ENCODE measurements at places on chromosomes 4 and X.
A peak's percentile ranks its signal among the peaks of the same experiment; 100 is the strongest.

GRCh38 chr4:147815741-147816140 lies 83.9 kb downstream of the ARHGAP10 start:
- no peak for DNase-seq

DNA sequence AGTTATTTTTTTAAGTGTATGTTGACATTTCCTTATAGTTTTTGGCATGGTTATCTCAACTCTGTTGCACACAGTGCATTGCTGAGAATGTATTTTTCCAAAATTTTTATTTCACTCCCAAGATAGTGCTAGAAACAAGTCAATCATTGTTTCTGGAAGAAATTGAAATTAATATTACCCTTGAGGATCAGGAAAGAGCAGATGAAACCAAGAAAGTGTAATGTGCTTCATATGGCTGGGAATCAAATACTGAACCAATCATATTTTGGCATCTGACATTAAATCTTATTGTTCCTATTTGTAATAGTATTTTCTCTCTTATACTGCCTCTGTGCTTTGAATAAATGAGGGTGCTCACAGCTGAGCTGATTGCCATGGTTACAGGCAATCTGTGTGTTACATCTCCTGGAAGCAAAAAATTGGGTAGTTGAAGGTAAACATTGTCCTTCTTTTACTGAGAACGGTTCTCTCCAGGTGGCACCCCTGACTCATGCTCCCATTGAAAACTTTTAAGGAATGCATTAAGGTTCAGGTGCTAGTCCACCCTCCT lies 358.2 kb upstream of the NR3C2 start:
- DNase-seq, result no peak

DNA sequence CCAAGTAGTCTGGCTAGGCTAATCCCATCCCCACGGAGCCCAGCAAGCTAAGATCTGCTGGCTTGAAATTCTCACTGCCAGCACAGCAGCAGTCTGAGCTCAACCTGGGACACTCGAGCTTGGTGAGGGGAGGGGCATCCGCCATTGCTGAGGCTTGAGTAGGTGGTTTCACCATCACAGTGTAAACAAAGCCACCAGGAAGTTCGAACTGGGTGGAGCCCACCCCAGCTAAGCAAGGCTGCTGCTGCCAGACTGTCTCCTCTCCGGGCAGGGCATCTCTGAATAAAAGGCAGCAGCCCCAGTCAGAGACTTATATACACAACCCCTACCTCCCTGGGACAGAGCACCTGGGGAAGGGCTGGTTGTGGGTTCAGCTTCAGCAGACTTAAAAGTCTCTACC lies 639.6 kb downstream of the IQCM start:
- no peak for DNase-seq

- DNase-seq, result no peak
Measured at GRCh38 chr4:151530230-151530629, 121.3 kb downstream of the FHIP1A start.

DNA sequence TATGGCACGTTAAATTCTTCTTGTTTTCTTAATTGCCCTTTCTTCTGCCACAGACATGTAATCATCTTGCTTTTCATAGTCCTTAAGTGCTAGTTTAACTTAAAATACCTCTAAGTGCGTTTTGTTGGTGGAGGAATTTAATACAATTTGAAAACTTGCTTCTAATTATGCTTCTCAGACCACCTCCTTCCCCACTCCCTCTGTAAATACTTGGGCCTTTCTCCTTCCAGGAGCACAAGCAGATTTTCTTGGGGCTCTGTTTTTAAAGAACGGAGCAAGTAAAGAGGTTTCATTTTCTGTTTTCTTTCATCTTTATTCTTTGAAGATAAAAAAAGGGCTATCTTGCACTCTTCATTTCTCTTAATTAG lies 559 bp upstream of the PCDH18 start:
- DNase-seq, result no peak

DNA sequence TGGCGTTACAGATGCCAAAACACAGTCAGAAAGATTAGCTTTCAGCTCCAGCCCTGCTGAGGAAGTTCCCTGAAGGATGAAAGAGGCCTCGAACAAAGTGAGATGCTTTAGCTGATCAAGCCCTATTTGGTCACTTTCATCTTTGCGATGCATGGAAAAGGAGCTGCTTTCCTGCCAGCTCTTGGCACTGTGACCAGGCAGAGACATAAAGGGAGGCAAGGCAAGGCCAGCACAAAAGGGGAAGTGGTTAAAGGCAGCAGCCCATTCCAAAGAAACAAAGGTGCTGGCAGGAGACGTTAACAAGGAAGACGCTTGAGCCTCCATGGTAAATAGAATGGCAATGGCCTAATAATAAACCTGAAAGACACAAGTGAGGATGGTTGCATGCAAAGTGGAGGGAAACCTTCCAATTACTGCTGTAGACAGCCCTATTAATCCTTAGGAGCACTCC lies 617.1 kb upstream of the INTU start:
- no peak for DNase-seq

GRCh38 chr4:176333076-176333475 lies 13.3 kb downstream of the SPCS3 start:
- no peak for DNase-seq

- no peak for DNase-seq
Measured at GRCh38 chr4:124526769-124527168, 185.8 kb downstream of the ANKRD50 start.

DNA sequence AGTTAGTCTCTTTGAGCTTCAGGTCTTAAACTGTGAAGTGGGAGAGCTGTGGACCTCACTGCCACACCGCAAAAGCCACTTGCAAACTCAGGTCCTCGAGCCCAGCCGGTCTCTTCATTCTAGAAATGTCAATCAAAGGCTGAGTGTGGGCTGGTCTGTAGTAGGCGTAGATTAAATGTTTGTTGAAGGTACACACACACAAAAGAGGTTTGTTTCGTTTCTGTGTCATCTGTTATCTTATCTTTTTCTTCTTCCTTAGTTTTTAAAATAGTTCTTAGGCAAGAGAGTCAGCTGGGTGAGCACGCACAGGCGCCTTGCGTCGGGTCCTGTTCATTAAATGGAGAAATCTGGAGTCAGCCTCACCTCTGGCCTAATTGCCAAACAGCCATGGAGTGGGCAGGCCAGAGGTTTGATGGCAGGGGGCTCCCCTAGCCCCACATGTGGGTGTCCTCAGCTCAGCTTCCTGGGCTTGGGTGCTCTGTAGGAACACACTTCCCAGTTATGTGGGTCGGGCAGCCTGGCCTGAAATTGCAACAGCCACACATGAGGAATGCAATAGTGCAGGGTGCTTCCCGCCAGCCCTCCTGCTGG lies 836 bp upstream of the PSAPL1 start:
- no peak for DNase-seq

- no peak for DNase-seq
Measured at GRCh38 chrX:120562569-120562926, 1.8 kb upstream of the CUL4B start.

DNA sequence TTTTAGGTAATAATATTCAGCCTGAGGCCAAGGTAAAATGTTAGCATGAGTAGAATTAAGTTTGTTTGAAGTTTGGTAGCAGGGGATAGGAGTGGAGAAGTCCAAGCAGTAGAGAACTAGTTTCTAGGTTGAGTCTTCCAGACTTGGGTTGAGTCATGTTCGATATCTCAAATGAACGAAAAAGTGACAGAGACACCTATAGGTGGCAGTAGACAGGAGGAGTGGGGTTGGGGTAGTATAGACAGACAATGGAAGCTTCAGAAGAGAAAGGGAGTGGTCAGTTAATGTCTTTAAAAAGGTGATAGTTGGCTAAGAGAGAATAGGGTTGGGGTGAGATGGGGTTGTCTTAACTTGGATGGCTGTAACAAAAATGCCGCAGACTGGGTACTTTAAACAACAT lies 58.7 kb upstream of the EMCN start:
- DNase-seq, result no peak

DNA sequence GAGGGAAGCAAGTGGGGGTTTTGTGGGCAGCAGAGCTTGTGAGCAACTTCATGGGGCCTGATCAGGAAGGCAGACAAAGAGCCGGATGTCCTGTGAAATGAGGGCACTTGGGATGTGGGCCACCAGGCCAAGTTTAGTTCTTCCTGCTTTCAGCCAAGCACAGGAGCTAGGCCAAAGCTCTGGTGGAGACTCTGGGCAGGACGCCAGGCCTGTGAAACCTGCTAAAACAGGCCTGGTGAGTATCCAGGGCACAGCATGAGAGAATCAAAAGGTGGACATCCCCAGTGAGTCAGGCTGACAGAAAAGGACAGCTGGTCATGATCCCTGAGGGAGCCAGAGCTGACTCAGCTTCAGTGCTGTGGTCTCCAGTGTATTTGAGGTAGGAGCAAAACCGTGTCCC lies 95.7 kb downstream of the NPNT start:
- DNase-seq, result no peak

DNA sequence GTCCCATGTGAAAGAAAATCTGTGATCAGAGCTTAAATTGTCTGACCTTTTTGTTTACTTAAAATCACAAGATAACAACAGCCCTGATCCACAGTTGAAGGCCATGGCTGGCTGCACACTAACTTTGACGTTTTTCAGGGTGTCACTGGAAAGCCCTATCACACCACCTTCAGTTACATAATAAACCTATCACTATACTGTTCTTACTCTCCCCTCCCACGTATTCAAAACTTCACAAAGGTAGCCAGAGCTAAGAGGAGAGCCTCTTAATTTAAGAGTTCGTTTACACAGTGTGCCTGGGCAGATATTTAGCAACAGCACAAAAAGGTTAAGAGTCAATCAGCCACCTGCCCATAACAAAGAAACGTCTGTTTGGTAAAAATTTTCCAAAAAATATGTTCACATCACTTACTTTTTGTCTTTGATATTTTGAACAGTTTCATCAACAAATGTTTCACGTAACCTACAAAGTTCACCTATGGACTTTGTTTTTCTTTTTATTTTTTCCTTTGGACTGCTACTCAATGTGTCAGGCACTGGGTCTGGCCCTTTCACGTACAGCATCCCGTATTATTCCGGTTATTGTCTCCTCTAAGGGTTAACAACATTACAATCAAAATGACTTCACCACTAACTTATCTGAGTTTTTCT lies 25.0 kb downstream of the RFC1 start:
- DNase-seq, result no peak

- peak; percentile 17 for DNase-seq
Measured at GRCh38 chrX:155997436-155997835, at the start of gene IL9R. TSS of gene IL9R (plus strand) at chrX:155997696. CDS start at chrX:155997760, 64 bp downstream.

DNA sequence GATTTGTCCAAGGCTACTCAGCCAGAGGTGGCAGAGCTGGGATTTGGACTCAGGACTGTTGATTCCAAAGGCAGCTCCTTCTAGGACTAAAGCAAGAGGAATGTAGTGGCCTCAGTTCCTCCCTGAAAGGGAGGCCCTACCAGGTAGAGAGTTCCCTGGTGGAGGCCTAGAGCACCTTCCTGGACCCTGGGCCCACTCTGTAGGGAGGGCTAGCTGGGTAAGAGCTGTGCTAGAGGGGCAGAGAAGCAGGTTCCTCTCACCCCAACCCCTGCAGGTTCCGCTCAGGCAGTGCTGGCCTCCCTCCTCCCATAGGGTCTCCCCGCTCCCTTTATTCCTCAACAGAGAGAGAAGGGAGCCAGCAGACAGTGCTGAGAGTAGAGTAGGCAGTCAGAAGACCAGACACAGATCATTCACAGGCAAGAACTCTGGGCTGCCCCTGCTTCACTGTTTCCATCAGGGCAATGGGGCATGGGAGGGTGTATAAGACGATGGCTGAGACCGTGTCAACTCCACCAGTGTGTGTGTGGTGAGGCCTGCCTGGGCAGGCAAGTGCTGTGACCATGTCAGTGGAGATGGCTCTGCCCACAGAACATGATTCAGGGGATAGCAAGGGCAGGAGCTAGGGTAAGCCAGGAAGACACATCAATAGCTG lies 12.4 kb upstream of the PJA1 start:
- DNase-seq, result no peak

DNA sequence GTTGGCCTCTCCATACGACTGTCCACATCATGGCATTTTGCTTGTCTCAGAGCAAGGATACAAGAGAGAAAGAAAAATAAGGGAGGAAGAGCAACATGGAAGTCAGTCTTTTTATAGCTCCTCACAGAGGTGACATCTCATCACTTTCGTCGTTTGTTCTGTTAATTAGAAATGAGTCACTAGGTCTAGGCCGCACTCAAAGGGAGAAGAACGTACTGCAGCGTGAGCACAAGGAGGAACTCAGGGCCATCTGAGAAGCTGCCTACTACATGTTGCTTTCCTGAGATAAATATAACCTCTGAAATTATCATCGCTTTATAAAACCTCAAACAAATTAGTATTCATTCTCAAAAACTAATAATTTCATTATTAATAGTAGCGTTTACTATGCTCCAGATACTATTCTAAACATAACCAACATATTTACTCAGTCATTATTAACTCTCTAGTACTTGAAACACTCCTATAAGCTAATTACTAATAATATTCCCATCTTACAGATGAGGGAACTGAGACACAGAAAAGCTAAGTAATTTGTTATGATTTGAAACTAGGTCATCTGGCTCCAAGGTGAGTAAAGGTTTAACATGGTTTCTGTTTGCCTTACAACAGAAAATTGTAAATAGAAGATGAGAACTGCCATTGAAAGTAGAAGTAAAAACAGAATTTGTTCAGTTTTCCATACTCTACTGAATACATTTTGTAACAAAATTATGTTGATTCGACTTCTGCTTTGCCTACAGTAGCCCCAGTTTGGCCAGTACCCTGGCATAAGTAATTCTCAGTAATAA lies 213.2 kb upstream of the UGT8 start:
- DNase-seq, result no peak

DNA sequence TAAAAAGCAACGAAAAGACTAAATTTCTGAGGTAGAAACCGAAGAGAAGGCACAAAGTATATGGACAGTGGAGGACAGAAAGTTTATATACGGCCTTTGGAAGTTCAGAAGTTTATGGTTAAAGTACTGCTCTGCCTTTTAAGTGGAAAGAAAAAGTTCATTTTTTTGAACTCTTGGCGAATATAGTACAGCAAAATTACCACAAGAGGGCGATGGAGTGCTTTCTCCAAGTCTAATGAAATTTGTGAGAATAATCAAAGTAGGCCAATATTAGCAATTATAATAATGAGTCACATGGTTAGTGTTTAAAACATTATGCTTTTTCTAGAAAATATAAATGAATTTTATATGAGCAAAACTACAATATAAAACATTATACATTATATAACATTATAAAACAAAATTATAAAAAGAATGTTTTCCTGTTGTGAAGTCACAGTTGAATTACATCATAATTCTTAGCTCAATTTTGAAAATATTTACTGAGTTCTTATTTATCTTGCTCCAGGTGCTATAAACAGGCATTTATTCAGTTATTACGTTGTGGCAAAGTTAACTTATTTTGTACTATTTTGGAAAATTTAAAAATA lies 136.2 kb upstream of the BMPR1B start:
- DNase-seq, result no peak

DNA sequence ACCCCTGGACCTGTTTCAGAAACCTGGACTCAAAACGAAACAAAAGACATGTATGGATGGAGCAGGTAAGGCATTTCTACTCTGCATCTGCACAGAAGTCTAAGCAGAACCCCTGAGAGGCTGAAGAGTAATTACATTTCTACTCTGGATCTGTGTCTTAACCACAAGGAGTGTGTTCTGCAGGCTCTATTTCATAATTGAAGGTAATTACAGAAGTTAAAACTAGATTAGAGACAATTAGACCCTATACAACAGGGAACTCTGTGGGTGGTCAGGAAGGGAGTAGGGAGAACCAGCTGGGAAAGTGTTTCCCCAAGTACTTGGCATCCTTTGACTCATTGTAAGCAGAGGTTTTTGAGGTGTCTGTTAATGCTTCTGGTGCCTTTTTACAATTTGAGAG lies 69.8 kb downstream of the IGSF1 start:
- no peak for DNase-seq

Measured in stimulated activated CD8-positive, alpha-beta memory T cell treated with anti-CD3 and anti-CD28 coated beads, Interleukin-4, amount 100 ng/mL, for 4 hours (primary cell).